ENCODE measurements at places on chromosomes 5 and 9.

DNA sequence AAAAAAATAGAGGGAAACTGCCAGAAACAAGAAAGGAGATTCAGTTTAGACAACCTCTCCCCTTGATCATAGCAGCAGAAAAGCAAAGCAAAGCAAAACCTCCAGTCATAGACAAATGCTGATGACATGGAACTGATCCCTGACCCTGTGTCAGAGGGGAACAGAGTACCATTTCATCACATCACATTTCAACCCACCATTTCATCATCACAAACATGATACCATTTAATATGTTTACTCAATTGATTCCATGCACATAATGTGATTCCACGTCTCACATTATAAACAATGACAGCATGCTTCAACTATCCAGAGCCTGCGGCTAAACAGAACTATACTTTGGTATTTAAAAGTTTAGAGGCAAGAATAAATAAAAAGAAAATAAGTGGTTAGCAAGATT, 28.7 kb upstream of the ACOT12 start:
- DNase-seq: no peak

- no peak for DNase-seq
Measured at GRCh38 chr5:59097712-59098111, 514.8 kb downstream of the RAB3C start.

DNA sequence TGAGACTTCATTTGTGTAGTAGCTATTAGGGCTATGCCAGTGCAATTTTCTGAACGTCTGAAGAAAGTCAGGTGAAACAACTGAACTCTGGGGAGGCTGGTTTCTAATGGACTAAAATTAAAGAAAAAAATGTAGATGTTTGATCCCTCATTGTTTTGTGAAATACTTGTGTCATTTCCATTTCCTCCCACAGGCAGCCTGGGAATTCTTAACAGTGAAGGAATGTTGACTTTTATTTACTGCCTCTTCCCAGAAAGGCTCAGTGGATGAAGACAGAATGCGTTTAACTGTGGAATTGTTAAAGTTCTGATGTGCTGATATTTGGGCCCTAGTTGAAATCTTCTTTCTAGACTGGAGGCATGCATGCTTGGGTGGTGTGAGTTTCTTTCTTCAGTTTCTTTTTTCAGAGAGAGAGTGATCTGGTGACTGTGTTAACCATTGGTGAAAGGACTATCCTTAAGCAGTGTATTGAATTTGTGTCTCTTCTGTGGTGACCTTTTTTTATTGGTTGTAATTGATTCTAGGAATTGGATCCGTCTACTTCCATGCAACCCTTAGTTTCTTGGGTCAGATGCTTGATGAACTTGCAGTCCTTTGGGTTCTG, 15.5 kb downstream of the ACER2 start:
- no peak for DNase-seq

DNA sequence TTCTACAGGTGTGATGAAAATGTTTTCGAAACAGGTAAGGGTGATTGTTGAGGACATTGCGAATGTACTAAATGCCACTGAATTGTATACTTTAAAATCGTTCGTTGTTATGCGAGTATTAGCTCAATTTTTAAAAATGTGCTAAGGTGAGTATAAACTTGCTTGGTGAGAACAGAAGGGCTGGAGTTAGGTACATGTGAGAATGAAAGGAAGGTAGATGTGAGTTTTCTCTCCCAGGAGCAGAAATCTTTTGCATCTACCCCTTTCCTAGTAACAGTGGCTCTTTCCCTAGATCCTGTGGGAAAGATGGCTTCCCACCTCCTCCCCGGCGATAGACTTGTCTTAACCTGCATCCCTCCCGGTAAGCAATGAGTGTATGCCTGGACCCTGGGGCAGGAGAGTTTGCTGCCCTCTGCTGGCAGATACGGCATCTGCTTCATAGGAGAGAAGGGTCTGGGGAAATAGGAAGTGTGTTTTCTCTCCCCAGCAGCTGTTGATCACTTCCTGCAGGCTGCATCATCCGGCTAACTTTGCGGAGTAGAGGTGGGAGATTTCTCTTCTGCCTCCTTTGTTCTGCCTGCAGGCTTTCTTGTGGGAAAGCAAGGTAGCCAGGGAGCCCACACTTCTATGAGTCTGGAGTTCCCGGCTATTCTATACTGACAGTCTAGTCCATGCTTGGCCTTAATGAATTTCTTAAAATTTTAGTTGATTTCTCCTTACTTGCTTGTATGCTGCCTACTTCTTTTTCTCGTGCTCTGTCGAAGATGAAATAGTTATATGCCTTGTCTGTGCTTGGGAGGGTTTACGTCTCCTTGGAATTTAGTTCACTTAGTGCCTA, 373.3 kb upstream of the SEMA6A start:
- DNase-seq: no peak

- DNase-seq: no peak
Measured at GRCh38 chr5:31270396-31270795, 76.9 kb downstream of the CDH6 start.

- no peak for DNase-seq
Measured at GRCh38 chr5:149801307-149801990, 71.3 kb downstream of the PPARGC1B start.

GRCh38 chr5:179253730-179254129, 91.5 kb downstream of the ADAMTS2 start:
- peak; percentile 19 for DNase-seq

DNA sequence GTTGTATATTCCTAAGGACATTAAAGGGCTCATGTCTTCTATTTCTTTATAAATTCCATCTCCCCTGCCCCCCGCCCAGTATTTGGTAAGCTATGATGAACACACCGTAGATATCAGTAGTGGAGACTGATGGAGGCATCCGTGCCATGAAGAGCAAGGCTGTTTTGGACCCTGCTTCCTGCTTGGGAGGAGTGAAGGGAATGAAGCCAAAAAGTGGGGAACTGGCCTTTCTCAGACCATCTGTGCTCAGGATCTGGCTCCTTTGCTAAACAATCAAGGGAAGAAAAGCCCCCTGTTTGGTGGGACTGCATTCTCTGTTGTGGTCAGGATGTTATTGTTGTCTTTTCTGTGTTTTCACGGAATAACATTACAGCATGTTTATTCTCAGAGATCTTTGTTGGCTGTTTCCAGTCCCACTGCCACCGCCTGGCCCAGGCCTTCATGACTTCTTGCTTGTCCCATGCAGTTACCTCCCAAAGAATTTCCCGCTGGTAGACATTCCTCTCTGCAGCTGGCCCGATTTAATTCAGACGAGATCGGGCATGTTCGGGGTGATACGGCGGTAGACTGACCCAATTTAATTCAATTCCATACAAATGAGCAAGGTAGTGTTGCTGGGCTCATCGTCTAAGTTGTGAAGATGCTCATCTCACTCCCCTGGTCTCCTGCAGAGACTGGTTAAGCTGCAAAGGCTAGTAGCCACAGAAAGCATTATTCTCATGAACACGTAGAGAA, 31.4 kb upstream of the ANKH start:
- DNase-seq: no peak

DNA sequence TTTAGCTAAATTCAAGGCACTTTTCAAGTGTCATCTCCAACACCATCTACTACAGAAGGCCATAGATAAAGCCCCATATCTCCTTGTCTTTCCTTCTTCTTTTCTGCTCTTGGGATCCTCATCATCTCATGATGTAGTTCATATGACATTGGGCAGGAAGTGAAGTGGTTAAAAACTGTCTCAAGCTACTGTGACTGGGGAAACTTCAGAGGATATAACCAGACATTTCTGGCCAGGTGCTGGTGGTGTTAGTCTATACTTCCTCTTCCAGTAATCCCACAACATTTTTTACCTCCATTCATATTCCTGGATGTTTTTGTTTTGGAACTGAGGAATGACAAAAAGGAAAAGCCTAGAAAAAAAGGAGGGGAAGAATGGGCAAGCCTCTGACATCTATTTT, 188.7 kb downstream of the LURAP1L start:
- DNase-seq: no peak

- no peak for DNase-seq
Measured at GRCh38 chr5:132003170-132003744, 8.2 kb downstream of the ACSL6 start.

DNA sequence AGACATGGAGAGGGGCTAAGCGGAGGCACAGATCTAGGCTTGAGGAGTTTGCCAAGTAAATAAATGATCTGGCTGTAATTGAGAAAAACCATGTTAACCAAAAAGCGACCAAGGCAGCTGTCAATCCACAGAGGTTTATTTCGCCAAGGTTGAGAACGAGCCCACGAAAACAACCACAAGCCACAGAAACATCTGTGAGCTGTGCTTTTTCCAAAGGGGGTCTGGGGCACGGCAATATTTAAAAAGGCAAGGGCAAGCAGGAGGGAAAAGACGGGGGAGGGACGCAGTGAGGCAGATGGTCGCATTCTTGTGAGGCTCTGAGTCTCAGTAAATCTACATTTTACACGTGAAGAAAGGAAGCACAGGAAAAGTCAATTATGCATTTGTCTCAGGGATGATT, 25.4 kb downstream of the CCT5 start:
- DNase-seq: no peak

DNA sequence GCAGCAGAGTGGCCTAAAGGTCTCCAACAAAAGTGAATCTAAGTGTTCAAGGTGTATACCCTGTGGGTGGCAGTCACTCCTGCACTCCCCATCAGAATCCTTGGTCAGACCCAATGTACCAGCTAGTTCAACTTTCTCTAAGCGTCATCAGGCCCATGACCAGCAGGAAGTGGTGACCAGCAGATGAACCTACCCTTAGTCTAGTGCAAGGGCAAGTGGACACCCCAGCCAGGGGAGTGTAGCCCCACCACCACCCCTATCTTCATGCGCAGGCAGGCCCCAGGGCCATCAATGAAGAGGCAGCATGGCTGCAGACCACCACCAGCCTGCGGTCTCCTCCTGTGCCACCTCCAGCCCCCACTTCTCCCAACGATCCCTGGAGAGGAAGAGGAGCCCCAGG, 213.1 kb downstream of the AGTPBP1 start:
- DNase-seq: no peak

GRCh38 chr5:7805379-7805778, 45.6 kb downstream of the CFAP90 start:
- no peak for DNase-seq

DNA sequence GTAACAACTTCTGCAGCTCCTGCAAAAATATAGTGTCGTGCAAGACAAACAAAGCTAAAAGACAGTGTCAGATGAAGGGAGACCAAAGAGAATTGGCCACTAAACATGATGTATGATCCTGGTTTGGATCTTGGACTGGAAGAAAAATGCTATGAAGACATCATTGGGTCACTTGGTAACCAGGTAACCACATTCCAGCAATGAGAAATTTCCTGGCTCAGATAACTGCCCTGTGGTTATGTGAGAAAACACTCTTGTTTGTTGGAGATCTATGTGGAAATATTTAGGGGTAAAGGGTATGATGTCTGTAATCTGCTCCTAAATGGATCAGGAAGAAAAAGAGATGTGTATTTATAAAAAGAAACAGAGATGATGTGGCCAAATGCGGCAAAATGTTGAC, 45.5 kb upstream of the ANKRD33B start:
- no peak for DNase-seq

GRCh38 chr5:123223921-123224320, 134.9 kb downstream of the PRDM6 start:
- DNase-seq: no peak

GRCh38 chr5:141476132-141476911, 556 bp downstream of the PCDHGC3 start:
- peak; percentile 65 for DNase-seq

DNA sequence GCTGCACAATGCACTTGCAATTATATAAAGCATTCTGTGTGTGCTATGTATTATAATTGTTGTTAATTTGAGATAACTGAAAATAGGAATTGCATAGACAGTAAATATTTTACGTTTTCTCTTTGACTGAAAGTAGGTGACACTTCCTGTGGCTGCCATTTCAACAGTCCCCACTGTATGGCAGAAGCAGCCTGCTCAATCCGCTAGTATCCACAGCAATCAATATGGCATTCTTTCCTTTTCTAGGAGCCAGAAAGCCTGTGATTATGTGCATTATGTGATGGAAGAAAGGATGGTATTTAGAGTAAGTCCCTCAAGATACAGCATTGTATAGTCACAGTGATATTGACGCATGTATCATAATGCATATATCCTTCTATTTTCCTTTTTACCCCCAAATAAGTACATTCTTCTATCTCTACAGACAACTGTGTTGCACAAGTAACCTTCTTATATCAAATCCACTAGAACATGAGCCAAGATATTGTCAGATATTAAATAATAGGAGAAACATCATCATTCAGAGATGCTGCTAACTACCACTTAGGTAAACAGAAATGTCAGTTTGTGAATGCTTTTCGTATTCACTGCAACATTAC, 59.7 kb downstream of the CARTPT start:
- DNase-seq: no peak

DNA sequence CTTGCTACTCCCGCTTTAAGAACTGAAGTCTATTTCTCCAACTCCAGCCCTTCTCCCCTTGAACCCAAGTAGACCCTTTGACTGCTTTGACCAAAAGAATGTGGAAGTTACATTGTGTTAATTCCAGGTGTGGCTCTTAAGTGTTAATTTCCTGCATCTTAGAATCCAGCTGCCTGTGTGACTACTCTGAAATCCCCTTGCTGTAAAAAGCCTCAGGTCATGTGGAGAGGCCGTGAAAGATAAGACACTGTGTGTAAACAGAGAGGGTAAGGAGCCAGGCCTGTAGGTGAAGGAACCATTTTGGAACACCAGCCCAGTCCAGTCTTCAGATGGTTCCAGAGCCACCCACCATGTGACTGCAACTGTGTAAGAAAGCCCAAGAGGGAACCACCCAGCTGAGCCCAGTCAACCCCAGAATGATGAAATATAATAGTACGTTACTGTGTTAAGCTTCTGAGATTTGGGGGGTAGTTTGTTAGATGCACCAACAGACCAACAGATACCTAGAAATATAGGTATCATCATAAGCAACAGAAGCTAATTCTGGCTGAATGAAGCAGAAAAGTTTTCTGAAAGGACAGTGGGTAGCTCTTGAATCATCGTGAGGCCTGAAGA, 59.4 kb upstream of the CCDC112 start:
- DNase-seq: no peak

- DNase-seq: no peak
Measured at GRCh38 chr5:82834151-82834550, 243.0 kb downstream of the TMEM167A start.

- no peak for DNase-seq
Measured at GRCh38 chr9:134548185-134548584, 93.4 kb upstream of the COL5A1 start.

GRCh38 chr9:90219548-90220118, 423.0 kb downstream of the DIRAS2 start:
- no peak for DNase-seq

DNA sequence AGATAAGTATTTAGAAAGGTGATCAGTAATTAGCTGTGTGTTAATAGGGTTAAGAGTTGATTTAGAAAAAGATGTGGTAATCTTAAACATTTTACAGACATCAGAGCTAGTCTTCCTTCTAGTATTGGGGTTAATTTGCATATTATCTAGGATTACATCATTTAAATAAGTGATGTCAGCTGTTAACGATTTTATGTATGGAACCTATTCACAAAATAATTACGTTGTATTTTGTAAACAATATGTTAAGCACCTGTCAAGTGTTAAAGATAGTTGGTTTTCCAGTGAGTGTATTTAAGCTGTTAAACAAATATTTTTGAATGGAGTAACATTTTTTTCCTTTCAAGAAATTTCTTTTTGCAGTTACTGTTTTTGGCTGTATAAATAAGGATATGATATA, 2.2 kb downstream of the DCP2 start:
- DNase-seq: no peak
